HTR-8/SVneo (cell line): ENCODE measurements at places on chromosomes 6 and 20.

DNA sequence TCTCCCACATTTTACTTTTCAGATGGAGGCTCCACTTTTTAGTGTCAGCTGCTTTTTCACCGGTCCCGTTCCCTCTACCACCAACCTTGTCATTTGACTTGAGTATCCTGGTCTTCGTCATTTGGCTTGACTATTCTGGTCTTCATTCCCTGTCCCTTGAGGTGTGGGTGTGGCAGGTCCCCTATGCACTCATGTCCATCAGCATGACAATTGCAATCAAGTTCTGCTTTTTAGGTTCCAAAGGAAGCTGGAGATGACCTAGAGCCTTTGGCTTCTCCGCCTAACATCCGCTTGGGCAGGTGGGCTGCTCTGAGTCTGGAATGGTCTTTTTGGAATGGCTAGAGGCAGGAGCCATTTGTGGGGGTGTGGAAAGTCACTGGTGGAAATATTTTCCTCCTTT lies 99.8 kb upstream of the MLN start:
- no peak for DNase-seq

- DNase-seq = no peak
Measured at GRCh38 chr6:41190791-41191190, 10.2 kb downstream of the TREML2 start.

DNA sequence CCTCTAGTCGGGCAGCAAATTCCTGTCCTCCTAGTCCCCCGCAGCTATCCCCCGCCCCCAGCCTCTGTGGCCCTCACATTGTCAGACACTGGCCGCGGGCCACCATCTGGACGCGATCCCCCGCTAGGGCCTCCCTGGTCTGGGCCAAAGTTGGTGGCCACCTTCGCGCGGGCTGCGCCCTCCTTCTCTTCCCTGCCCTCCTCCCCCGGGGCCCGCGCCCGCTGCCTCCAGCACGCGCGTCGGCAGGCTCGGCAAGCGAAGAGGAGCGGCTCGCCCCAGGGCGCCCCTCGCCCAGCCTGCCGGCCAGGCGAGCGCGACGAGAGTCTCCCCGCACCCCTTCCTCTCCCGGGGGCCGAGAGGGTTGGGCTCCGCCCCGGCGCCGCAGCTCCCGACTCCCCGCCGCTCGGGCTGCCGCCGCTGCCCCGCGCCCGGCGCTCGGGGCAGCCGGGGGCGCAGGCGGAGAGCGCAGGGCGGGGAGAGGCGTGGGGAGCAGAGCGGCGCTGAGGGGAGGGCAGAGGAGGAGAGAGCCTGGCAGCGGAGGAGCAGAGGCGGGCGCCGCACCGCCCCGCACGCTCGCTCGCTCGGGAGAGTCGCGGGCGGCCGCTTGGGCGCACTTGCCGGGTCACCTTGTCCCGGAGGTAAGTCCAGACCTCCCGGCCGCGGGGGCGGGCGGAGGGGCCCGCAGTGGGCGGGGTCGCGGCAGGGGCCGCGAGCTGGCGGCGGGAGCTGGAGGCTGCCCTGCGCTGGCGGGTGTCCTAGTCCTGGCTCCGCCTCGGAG lies at the start of gene SYNDIG1:
SYNDIG1 (plus strand) TSS at position 514 of the 778 bp plus-strand sequence. CDS start 73,469 bp downstream, outside the sequence.
- DNase-seq = no peak

DNA sequence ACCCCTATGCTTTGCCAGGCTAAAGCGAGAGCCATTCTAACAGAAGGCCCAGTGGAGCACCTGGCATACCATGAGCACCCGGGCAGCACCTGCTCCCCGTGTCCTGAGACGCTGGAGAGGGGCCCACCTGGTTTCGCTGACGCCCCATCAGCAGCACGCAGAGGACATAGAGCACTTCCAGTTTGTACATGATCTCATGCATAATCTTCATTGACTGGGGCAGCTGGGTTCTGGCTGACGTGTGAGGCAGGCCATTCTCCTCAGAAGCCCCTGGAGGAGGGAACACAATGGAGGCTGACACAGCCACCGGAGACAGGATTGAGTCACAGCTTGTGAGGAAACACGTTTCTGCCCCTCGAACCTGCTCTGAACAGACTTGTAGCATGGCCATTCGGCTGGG lies 65.4 kb downstream of the MYH7B start:
- DNase-seq = no peak

- no peak for DNase-seq
Measured at GRCh38 chr6:9039258-9039657, 603.9 kb upstream of the SLC35B3 start.
